HCEC 1CT (cell line): ENCODE measurements at places on chromosomes 1 and 21.
A peak's percentile ranks its signal among the peaks of the same experiment; 100 is the strongest.

GRCh38 chr1:190475421-190476141, 2.1 kb downstream of the BRINP3 start:
- no peak for DNase-seq

- DNase-seq, result peak; percentile 28
These were observed 40.6 kb upstream of the CLIC4 start for GRCh38 chr1:24704411-24705259.

DNA sequence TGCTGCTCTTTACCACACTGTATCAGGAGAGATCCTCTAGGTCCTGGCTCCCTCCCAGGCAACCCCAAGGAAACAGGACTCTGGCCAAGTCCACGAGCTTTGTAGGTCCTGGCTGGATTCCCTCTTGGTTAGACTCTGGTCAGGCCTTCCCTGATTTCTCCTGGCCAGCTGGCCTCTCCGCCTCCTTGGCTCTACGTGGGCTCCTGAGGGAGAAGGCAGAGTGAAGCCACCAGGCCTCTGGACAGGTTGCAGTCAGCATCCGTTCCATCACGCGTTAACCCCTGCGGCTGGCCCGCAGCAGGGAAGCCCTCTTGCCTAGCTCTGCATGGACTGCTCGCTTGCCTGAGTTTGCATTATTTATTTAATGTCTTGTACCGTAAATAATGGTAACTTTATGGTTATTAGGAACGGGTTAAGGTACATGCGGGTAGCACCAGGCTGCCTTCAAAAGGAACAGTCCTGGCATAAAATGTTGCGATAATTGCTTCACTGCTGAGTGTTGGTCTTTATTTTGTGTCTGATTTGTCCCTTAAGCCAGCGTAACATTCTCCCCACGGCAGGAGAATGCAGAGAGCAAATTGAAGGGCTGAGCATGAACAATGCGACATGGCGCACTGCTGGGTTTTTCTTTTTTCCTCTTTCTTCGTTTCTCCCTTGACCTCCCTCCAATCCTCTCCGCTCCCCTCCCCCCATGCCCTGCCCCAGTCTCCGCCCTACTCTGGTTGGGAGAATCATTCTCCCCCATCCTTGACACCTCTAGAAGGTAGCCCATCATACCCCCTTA, 100.3 kb downstream of the RNF220 start:
- no peak for DNase-seq

DNA sequence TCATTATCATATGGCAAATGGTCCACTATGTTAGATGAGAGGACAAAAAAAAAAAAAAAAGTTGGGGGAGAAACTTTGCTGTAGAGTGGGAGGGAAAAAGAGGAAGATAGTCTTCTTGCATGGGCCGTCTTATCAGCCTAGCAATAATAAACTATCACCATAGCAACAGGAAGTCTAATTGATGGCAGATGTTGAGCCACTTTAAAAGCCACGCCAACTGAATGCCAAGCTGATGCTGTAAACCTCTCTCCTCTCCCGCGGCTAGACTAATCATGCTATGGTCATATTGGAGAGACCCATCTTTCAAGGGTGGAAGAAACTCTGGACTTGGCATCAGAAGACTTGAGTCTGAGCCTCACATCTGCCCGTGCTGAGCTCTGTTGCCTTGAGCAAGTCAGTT, 122.2 kb upstream of the HOOK1 start:
- DNase-seq, result peak; percentile 28

GRCh38 chr21:41897700-41898099, 18.6 kb upstream of the PRDM15 start:
- no peak for DNase-seq

DNA sequence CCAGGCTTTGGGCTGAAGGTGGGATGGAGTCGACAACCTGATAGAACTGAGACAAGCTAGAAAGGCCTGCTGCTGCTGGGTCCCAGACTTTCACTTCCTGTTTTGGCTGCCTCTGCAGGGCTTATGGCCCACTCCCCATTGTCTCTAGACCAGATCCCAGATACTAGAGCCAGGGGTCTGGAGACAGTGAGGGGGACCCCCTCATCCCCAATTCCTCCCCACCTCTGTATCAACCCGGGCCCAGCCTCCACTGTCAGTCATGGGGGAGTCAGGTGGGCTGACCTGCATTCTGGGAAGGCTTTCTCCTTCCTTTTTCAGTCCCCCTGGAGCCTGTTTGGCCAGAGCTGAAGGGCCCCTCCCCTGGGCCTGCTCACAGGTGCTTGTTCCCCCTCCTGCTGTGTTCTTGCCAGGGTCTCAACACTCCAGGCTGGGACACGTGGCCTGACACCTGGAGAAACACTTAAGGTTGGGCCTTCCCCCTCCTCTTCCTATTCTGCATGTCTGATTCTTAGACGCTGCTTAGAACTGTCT, 18.0 kb upstream of the ETV3L start:
- no peak for DNase-seq

DNA sequence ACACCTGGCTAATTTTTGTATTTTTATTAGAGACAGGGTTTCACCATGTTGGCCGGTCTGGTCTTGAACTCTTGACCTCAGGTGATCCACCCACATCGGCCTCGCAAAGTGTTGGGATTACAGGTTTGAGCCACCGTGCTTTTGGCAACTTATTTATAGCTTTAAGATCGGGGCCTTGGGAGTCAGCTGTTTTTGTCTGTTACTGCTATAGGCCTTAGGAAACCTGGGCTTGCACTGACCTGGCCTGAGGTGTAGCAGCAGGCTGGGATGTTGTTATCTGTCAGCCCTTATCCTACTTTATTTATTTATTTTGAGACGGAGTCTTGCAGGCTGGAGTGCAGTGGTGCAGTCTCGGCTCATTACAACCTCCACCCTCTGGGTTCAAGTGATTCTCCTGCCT, 11.4 kb downstream of the SZRD1 start:
- DNase-seq, result no peak

DNA sequence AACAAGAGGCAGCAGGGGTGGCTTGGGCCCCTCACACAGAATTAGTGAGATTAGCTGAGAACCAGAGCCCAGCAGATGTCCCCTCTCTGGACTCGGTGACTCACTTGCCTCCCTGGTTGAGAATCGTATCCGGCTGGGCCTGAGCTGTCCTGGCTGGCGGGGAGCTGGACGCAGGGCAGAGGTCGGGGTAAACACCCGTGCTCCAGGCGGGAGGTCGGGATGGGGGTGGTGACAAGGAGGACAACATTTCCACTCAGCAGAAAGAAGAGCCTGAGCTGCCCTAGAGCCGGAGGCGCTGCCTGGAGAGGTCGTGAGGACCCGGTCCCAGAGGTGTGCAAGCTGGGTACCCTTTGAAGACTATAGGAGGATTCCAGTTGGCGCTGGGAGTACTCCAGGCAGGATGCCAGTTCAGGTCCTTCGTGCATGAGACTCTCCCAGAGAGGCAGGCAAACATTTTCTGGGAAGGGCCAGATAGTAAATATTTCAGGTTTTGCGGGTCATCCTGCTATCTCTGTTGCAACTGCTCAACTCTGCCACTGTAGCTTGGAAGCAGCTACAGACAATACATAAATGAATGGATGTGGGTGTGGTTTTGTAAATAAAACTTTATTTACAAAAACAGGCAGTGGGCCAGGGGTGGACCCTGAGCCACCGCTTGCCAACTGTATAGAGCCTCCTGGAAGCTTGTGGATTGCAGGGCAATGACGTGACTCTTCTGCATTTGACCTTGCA, 116.8 kb upstream of the WNT4 start:
- DNase-seq, result peak; percentile 54

DNA sequence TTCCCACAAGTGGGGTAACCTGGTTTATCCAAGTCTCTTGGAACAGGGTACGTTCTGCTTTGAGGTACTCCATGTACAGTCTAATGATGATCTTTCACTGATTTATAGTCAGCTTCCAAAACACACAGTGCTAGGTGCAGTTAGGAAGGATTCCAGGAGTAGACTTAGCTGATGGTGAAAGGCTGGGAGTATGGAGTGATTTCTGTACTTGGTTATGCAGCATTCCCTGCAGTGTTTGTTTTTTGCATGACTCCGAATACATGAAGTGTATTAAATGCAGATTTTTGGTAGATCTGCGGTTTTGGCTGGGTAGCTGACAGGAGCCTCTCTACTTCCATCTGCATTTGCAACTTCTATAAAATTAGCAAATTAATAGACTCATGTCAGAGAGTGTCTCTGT, 3.7 kb downstream of the HMGN2 start:
- DNase-seq, result no peak

DNA sequence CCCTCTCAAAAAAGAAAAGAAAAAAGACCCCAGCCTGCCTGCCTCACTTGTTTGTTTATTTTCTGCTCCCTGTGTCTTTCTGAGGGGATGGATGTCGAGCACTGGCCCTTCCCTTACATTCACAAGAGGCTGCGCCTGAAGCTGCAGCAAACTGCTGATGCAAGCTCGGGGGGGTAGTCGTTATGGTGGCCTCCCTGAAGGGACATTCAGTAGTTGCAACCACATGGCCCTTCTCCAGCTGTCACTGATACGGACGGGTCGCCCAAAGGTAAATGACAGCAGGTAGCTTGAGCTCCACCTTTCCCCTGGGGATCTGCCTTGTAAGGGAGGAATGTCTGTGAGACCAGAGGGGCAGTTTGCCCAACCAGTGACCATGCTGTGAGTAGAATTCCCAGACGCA, 17.7 kb downstream of the PLEKHM2 start:
- no peak for DNase-seq

DNA sequence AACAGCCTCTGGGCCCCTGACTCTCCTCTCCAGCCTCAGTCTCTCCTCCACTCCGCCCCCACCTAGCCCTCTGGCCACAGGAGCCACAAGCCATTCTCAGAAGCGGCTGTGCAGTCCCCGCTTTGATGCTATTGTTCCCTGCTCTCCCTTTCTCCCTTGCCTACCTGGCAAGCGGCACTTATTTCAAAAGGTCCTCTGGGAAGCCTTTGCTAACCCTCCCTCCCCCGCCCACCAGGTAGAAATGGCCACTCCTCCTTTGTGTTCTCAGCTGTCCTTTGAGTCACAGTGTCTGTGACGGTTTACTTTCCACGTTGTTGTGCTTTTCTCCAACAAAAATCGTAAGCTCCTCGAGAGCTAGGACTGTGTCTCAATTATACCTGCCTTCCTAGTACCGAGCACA, 338.4 kb upstream of the PROX1 start:
- no peak for DNase-seq

DNA sequence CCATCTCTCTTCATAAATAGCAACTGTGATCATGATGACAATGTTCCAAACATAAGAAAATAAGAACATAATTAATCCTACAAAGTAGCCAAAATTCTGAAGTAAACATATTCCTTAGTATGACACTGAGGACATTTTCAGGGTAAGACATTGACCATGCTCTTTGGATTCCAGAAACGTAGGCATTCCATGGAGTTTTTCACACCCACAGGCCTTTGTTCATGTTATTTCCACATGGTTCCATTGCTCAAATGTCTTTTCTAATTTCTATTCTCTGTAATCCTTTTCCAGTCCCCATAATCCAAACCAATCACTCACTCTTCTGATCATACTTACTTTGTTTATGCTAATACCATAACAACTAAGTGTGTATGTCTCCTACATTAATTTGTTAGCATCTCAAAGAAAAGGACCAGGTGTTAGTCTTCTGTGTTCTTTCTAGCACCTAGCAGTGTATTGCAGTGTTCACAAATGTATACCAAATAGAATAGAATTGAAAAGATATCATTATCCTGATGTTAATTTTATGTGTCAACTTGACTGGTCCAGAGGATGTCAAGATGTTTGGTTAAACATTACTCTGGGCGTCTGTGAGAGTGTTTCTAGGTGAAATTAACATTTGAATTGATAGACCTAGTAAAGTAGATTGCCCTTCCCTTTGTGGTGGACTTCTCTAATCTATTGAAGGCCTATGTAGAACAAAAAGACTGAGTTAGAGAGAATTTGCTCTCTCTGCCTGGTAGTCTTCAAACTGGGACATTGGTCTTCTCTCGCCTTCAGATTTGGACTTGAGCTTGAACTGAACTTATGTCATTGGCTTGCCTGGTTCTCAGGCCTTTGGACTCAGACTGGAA, 516.6 kb downstream of the PTPRC start:
- no peak for DNase-seq

- DNase-seq, result no peak
These were observed 19.7 kb upstream of the RAB4A start for GRCh38 chr1:229251185-229251584.

GRCh38 chr21:35578347-35578782, 482.0 kb downstream of the SETD4 start:
- peak; percentile 92 for DNase-seq

- DNase-seq, result no peak
These were observed 78.5 kb downstream of the LHX9 start for GRCh38 chr1:197995408-197996258.

- DNase-seq, result peak; percentile 88
These were observed 3.7 kb upstream of the CCN1 start for GRCh38 chr1:85576642-85577418.

DNA sequence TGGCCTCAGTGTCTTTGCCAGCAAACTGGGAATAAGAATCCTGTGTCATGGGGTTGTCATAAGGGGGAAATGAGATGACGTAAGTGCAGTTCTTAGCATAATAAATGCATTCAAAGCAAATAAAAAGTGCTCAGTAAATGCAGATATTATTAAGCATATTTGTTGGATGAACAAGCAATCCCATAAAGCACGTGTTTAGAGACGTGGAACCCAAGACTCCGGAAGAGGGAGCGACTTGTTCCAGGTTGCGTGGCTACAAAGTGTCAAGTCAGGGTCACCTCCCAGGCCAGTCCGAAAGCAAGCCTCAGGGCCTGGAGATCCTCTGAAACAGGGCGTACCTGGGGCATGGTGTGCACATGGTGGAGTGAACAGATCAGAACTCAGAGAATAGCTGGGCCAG, 58.0 kb upstream of the LAPTM5 start:
- no peak for DNase-seq
